HT-29 (cell line): ENCODE measurements at places on chromosomes 4 and X.

GRCh38 chr4:48742412-48742811, 37.7 kb downstream of the FRYL start:
- DNase-seq: no peak

DNA sequence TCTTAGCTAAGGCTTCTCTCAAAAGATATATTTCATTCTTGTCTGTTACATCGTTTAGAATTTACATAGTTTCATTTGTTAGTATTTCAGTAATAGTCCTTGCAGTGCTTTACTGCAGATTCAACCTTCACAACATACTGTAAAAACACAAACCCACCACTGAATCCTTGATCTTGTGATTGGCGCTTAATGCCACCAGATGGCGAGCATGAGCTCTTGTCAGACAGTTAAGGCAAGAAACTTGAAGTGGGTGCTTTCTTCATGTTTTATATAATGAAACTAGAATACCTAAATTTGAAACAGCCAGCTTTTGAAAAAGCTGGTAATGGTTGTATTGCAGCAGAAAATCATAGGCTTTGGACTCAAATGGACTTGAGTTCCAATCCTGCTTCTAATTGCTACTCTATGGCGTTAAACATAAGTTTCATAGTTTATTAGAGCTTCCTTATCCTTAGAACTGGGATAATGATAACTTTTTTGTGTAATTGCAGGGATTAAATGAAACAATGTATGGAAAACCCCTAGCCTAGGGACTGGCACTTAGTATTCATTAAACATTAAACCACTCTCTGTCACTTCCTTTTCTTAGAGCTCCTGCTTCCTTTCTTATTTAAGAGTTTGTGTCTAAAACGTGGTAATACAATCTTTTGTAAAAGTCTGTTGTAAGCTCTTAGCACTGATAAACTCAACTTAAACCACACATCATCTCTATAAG, 95.1 kb downstream of the USP9X start:
- peak; percentile 52 for DNase-seq

DNA sequence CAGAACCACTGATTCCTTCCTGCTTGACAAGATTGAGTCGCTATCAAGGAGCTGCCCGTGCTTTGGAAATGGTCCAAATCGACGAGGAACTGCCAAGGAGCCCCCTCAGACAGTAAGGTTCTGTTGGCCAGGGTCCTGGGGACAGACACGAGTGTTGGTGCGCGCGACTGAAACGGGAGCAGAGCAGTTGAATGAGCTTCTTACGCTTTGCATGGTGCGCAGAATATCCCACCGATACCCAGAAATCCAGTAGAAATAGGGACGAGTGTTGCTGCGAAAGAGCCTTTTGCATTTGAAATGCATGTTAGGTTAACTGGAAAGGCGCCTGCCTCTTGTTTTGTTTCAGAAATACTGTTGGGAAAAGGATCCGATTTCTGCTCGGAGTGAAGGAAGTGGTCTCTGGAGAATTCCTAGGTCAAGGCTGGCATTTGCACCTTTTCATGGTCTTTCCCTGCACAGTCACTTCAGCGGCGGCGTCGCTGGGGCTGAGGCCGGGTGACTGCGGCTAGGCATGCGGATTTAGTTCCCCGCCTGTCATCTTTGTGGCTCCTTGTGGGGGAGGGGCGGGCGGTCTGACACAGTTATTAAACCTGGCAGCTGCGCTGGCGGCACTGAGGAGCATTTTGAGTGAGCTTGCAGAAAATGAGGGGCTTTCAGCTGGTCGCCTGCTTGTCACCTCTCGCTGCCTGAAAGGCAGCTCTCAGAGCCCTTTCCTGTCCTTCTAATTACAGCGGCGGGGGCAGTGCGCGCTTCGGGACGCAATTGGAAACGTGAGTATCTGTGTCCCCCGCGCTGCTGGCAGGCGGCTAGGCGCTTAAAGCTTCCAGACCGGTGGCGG, 51.5 kb upstream of the TRIM2 start:
- DNase-seq: peak; percentile 36

GRCh38 chr4:113919611-113920010, 59.8 kb downstream of the ARSJ start:
- no peak for DNase-seq
